Forelimb muscle (tissue), 1 donor: ENCODE measurements at places on chromosomes 4 and X. TPM values are rescaled to one million over a fixed set of nuclear protein-coding genes. Genes with fewer than 3 reads are reported as not detected.

The TRIM75 gene
- polyA plus RNA-seq, result 0.10 TPM

The GPRASP2 gene
- polyA plus RNA-seq, result 15.5 TPM

The BTC gene
- polyA plus RNA-seq, result 2.9 TPM

The NDNF gene
- polyA plus RNA-seq, result 6.7 TPM

The RAP2C gene
- polyA plus RNA-seq, result 67.1 TPM

The HMX1 gene
- 0.14 TPM for polyA plus RNA-seq

The UCHL1 gene
- polyA plus RNA-seq, result 17.6 TPM

The ERAS gene
- 0.16 TPM for polyA plus RNA-seq

The MMRN1 gene
- 4.8 TPM for polyA plus RNA-seq
